ENCODE measurements at places on chromosomes 13 and 19.

DNA sequence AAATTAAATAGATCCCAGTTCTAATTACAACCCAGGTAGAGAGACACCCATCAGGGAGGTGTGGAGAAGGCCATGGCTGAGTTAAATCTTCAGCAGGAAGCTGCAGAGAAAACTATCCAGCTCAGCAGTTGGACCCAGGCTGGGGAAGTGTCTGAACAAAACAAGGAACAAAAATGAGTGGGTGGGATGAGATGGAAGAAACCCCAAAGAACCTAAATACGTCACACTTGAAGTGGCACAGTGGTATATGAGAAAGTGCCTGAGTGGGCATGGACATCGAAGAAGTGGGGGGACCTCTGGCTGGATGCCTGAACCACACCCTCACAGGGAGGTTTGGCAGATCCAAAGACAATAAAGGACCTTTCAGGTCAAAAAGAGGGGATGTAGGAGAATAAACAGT is 3.5 kb upstream of the EPHX3 start:
- DNase-seq = no peak

DNA sequence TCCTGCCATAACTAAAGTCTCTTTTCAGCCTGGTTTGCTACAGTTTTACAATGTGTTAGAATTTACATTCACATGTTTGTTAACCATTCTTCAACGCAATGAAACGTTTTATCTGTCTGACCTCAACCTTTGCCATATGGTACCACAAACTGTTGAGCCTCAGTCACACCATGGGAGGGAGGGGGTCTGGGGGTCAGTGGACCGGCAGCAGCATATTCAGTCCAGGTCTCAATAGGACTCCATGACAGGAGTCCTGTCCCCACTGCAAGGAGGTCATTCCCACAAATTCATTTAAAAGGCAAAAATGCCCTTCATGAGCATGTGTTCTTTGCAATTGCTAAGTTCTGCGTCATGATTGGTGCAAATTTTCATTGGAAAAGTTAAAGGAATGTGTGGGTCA is 66.6 kb upstream of the OLFM4 start:
- DNase-seq = no peak

- peak; percentile 70 for DNase-seq
These were observed 187.2 kb downstream of the EFNB2 start for GRCh38 chr13:106348075-106348840.

DNA sequence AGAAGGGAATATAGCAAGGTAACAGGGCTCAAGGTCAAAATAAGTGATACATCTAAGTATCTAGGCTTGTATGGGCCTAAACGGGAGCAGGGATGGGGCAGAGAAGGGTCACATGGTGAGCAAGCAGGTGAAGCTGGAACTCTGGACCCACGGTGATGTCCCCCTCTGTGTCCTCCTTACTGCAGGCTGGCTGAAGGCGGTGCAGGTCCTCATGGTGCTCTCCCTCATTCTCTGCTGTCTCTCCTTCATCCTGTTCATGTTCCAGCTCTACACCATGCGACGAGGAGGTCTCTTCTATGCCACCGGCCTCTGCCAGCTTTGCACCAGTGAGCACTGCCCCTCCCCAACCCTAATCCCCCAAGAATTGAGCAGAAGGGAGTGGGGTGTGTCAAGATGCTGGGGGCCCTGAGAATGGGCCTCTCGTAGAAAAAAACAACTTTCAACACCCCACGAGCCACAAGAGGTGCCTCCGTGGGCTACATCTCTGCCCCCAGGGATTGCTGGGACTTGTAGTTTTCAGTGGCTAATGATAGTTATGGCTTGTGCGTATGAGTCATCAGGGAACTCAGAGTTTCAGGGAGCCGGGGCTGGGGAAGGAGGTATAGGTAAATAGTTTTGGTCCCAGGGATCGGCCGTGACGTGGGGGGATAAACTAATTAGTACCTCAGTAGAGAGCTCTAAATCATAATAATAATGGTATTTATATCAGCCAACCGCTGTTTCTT is 4.0 kb downstream of the EMP3 start:
- DNase-seq = peak; percentile 62

DNA sequence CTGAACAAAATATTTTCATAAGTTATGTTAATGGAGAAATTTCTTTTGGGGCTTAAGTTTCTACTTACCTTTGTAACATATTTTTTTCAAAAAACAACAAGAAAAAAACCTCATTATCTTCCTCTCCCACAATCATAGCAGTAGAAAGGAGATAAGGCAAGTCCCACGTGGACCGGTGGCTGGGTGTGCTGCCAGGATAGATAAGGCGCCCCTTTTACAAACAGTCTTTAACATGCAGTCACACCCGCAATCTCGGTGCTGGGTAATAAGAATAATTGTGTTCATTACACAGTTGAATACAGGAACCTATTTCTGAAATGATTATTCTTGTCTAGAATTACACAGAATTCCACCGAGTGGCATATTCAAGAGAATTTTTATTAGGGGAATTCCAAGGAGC is 1202.3 kb downstream of the UQCRFS1 start:
- no peak for DNase-seq

GRCh38 chr13:97002581-97002980 is 8.3 kb upstream of the OXGR1 start:
- DNase-seq = no peak

- DNase-seq = no peak
These were observed 90.2 kb upstream of the UQCRFS1 start for GRCh38 chr19:29303069-29303718.

DNA sequence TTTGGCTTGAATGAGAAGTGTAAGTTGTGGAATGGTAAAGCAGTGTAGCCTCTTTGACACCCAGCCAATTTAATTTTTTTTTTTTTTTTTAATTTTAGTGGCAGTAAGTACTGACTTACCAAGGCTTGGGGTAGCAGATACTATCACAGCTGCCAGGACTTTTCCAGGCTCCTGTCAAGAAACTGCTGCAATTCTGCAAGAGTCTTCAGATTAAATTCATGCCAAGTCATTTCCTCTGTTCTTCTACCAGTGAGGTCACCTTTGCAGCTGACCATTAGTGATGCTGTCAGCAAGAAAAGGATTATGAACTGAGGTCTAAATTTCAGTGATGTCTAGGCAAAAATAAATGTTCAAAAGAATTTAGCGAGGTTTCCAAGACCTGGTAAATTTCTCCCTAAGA is 91.2 kb downstream of the GGACT start:
- no peak for DNase-seq

GRCh38 chr13:24220086-24220703 is 59.7 kb downstream of the SPATA13 start:
- DNase-seq = peak; percentile 82

DNA sequence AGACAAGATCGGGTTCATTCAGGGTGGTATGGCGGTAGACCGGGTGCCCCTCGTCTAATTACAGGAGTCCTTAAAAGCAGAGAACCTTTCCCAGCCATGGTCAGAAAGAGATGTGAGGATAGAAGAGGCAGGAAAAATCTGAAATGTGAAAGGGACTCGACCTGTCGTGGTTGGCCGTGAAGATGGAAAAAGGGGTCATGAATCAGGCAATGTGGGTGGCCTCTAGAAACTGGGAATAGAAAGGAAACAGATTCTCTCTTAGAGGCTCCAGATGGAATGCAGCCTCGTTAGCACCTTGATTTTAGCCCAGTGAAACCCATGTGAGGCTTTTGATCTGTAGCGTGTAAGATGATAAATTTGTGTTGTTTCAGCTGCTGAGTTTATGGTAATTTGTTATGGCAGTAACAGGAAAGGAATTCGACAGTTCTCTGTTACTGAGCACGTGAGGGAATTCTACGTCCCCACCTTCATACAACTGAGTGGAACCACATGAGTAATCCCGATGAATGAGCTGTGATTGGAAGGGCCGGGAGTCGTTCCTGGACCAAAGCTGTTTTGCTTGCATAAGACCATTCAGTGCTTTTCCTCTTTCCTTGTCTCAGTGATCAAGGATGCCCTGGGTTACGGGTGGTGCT is 11.0 kb upstream of the CA11 start:
- DNase-seq = peak; percentile 81

DNA sequence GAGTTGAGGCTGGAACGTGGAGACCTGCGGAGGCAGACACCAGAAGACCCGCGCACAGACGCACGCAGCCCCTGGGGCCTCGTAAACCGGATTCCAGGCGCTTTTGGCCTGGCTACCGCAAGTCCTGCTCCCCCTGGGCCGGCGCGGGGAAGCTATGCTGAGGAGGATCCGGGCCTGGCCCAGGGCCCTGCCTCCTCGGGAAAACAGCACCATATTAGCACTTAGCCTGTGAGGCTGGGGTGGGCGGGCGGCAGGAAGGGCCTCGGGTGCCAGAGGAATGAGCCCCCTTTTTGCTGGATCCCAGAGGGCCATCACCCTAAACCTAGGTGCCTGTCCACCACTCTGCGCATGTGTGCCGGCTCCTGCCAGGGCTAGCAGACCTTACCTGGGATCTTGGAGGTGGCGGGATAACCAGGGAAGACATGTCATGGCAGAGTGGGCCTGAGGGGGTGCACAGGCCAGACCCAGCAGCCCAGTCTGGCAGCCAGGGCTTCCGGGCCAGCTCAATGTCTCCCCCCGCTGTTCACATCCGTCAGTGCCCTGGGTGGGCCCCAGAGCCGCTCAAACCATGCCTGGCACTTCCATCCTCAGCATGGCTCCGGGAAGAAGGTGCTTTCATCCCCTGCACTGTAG is 7.3 kb downstream of the ELOF1 start:
- DNase-seq = no peak

DNA sequence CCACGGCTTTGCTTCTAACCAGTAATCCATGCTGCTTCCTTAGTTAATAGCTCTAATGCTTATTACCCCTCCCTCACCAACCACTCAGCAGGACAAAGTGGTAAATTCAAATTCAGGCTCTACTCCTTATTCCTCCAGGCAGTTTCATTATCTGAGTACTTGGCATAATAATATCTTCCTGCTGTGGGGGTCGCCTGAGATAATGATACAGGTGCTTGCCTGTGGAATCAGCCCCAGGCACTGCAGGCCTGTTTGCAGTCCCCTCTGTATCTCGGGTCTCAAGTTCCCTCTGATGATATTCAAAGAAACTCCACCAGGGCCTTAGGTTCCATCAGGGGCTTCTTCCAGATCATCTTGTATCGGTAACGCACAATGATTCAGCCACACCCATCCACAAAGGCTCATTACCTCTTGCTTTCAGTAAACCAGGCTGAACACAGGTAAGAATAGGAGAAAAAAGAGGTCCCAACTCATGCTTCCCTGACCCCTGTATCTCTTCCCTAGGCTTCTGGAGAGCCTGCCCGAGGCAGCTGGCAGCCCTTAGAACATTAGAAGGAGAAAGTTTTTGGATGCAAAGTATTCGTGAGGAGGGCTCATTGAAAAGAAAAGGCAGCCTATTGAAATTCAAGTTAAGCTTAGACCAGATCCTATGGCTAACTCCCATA is 14.3 kb upstream of the FOXO1 start:
- no peak for DNase-seq

DNA sequence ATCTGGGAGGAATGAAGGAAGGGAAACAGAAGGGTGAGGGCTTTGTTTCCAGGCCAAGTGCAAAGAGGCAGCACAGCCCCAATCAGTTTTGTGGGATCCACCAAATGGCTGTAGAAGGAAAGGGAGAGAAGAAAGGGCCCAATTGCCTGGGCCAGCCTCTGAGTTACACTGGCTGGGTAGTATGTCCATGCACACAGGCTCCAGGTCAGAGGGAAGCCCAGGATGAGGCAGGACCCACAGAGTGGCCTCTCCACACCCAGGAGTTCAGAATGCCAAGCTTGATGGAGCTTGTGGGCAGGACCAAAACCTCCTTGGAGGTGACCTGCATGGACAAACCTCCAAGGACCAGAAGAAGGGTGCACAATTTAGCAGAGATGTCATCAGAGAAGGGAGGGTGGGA is 178.2 kb upstream of the TSHZ3 start:
- no peak for DNase-seq

DNA sequence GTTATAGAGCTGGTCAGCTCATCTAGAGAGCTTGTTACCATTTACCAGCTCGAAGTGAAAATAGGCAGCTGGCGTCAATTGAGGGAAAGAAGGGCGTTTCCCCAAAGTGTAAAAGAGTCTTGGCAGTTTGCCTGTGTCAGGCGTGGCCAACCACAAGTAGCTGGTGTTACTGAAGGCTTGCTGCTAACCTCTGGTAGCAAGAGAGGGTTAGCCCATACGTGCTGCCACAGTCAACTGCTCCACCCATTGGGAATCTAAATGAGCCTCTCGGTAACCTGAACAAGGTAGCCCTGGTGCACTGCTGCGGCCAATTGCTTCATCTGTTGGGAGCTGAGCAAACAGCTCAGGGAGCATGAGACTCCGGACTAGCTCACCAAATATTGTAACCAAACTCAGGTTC is 314.9 kb upstream of the SLITRK5 start:
- peak; percentile 81 for DNase-seq

DNA sequence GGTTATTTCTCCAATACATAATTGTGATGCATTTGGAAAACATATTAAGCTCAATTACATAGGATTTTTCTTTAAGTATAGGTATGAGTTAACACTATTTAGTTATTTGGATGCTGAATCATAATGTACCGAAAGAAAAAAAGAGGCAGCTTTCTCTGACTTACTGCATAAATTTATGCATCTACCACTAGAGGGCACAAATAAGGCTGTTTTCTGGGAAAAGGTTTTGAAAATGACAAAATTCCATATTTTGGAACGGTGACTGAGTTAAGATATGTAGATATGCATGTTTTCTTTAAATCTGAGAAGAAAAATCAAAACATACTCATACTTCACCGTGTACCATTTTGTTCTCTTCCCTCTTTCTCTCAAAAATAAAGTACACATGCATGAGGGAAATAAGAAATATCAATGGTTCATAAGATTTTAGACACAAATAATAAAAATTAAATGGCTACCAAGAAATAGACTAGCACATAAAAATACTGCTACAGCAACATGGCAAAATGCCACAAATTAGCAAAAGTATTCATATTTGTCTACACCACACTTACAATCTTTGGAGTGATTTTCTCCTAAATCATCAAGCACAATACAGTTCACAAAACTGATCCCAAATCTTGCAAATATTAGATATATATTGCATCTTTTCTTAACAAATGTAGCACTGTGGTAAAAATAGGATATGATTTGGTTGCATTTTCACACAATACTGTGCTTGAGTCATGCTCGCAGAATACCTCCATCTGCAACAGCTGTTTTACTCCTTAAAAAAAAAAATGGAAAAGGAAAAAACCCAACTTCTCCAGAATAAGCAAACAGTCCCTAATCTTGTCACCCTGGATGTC is 260.0 kb downstream of the FGF14 start:
- peak; percentile 31 for DNase-seq

DNA sequence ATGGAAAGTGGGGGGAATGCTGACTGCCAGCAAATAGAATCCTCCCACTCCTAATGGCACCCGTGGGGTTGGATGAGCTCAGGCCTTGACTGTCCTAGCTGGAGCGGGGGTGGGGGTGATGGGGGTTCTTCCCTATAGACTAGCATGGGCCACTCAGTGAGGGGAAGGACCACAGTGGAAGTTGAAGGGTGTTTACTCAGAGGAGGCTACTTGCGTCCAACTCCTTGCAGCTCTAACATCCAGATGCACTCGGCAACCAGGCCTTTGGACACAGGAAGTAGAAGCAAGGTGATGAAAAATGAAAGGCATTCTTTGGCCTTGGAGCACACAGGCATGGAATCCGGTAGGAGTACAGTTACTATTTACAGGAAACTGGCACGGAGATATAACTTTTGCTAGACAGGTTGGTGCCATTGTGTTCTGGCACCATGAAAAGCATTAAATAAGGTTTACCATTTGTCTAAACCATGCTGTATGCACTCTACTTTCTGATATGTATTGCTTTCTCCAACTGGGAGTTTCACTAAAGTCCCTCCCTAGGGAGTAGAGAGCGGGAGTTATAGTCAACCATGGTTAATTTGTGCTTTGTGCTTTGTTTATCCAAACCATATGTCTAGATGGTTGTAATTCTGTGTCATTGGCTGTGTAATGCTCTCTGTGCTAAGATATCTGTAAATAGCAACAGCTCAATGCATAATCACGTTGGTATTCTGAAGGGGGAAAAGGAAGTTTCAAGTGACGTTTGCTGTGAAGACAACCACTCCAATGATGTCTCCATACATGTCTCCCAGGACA is 125.3 kb downstream of the TSHZ3 start:
- no peak for DNase-seq

Measured in MCF 10A (cell line).